Daoy (cell line): ENCODE measurements at places on chromosomes 13 and 19. TPM values are rescaled to one million over a fixed set of nuclear protein-coding genes. Genes with fewer than 3 reads are reported as not detected.

FARSA gene
- 105 and 122 TPM in 2 replicates for total RNA-seq

FBN3 gene
- total RNA-seq: not detected in 2 replicates

LHB gene
- total RNA-seq: 0.60 and 4.0 TPM in 2 replicates

DCT gene
- total RNA-seq: 0.29 TPM in 1 of 2 replicates, not detected in the other

FLT1 gene
- 4.2 and 5.4 TPM in 2 replicates for total RNA-seq

SPATA13 gene
- total RNA-seq: 2.9 and 14.6 TPM in 2 replicates

MVB12A gene
- 82.3 and 102 TPM in 2 replicates for total RNA-seq

C5AR1 gene
- total RNA-seq: not detected in 2 replicates

LILRB5 gene
- total RNA-seq: not detected in 2 replicates

PNMA8B gene
- total RNA-seq: 0.06 and 0.48 TPM in 2 replicates

C19orf81 gene
- total RNA-seq: 9.2 TPM in 1 of 2 replicates, not detected in the other

C19orf73 gene
- 2.3 and 2.6 TPM in 2 replicates for total RNA-seq

PRR19 gene
- total RNA-seq: 0.51 and 2.2 TPM in 2 replicates

ZNF480 gene
- 8.6 and 10.7 TPM in 2 replicates for total RNA-seq

PBX4 gene
- 0.42 and 1.9 TPM in 2 replicates for total RNA-seq

CRX gene
- total RNA-seq: not detected in 2 replicates

CARS2 gene
- 29.1 and 41.5 TPM in 2 replicates for total RNA-seq

VSTM2B gene
- not detected in 2 replicates for total RNA-seq

FXYD1 gene
- not detected in 2 replicates for total RNA-seq

GRK1 gene
- total RNA-seq: not detected in 2 replicates

MICU2 gene
- 72.9 and 81.2 TPM in 2 replicates for total RNA-seq

IGSF23 gene
- total RNA-seq: not detected in 2 replicates

GARIN5A gene
- total RNA-seq: 0.46 and 0.95 TPM in 2 replicates

TSEN34 gene
- 88.1 and 141 TPM in 2 replicates for total RNA-seq

CYP2A7 gene
- not detected in 2 replicates for total RNA-seq

NANOS3 gene
- 1.6 TPM in 1 of 2 replicates, not detected in the other for total RNA-seq

KIR2DL4 gene
- total RNA-seq: not detected in 2 replicates

KLK3 gene
- not detected in 2 replicates for total RNA-seq

KIRREL2 gene
- total RNA-seq: 0.34 and 0.60 TPM in 2 replicates

C19orf67 gene
- not detected in 2 replicates for total RNA-seq

PEG3 gene
- 4.1 and 6.6 TPM in 2 replicates for total RNA-seq

CYP2A6 gene
- total RNA-seq: not detected in 2 replicates

JSRP1 gene
- total RNA-seq: 1.6 TPM in 1 of 2 replicates, not detected in the other

MCF2L gene
- 11.3 and 18.7 TPM in 2 replicates for total RNA-seq

ELSPBP1 gene
- not detected in 2 replicates for total RNA-seq

ATXN8OS gene
- not detected in 2 replicates for total RNA-seq

EFNB2 gene
- 11.0 and 12.3 TPM in 2 replicates for total RNA-seq

DMAC2 gene
- 71.5 and 99.0 TPM in 2 replicates for total RNA-seq

ATP8A2 gene
- total RNA-seq: 2.7 and 4.6 TPM in 2 replicates

OR7A10 gene
- total RNA-seq: not detected in 2 replicates

ZAR1L gene
- total RNA-seq: not detected in 2 replicates

ZIM2 gene
- 2.5 and 4.8 TPM in 2 replicates for total RNA-seq

SHISA7 gene
- not detected in 2 replicates for total RNA-seq
